Right forelimb (tissue), 1 donor: ENCODE measurements at places on chromosomes 16 and 17.

GRCh38 chr17:40526668-40527067 is 25.2 kb upstream of the TNS4 start:
- DNase-seq: no peak

GRCh38 chr17:72234985-72235384 is 114.2 kb downstream of the SOX9 start:
- no peak for DNase-seq

GRCh38 chr17:41334385-41335305 is 16.0 kb downstream of the KRT33A start:
- no peak for DNase-seq

GRCh38 chr16:84220851-84221250 is 19.0 kb downstream of the KCNG4 start:
- no peak for DNase-seq

DNA sequence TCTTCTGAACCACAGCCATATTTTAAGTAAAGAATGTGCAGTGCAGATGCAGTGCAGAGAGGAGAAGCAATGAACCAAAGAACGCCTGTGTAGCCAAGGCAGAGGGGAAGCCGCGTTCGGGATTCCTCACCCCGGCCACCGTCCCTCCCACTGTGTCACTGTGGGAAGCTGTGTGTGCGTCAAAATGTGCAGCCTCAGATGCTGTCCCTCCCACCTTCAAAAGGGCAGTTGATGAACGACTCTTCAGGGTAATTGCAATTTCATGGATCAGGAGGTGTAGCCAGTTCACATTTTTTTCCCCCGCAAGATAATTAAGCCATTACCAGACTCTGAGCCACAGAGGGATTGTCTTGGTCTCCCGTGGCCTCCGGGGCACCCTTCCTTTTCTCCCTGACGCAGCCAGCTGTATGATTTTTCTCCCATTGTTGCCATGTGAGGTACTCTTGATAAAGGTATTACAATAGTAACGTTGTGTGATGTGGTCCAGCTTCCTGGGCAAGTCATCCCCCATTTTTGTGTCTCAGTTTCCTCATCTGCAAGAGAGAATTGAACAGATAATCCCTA is 190.0 kb downstream of the FOXL1 start:
- DNase-seq: no peak

DNA sequence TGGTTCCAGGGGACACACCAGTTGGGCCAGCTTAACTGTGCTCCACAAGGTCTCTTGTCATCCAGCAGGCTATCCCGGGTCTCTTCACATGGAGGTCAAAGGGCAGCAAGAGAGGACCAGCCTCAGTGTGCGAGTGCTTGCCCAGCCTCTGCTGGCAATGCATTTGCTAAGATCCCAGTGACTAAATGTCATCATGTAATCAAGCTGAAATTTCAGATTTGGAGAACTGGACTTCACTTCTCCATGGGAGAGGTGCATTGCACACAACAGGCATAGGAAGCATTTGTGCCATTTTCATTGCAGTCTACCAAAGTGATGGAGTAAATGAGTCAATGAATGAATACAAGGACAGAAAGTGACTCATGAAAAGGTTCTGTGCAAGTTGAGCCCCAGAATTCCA is 51.2 kb upstream of the KDM8 start:
- no peak for DNase-seq

- DNase-seq: no peak
Observed at GRCh38 chr16:76970745-76971099, 220.3 kb upstream of the MON1B start.

DNA sequence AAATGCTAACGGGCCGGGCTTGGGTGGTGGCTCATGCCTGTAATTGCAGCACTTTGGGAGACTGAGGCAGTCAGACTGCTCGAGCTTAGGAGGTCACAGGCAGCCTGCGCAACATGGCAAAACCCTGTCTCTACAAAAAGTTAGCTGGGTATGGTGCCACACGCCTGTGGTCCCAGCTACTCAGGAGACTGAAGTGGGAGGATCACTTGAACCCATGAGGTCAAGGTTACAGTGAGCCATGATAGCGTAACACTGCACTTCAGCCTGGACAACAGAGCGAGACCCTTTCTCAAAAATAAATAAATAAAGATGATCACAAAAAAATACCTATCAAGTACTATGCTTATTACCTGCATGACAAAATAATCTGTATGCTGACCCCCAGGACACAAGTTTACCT is 46.3 kb upstream of the INTS2 start:
- DNase-seq: no peak
